Islet precursor cell (in vitro differentiated cells): ENCODE measurements at places on chromosomes 12 and 14.

- DNase-seq: no peak
Observed at GRCh38 chr14:98456231-98456630, 815.8 kb downstream of the BCL11B start.

DNA sequence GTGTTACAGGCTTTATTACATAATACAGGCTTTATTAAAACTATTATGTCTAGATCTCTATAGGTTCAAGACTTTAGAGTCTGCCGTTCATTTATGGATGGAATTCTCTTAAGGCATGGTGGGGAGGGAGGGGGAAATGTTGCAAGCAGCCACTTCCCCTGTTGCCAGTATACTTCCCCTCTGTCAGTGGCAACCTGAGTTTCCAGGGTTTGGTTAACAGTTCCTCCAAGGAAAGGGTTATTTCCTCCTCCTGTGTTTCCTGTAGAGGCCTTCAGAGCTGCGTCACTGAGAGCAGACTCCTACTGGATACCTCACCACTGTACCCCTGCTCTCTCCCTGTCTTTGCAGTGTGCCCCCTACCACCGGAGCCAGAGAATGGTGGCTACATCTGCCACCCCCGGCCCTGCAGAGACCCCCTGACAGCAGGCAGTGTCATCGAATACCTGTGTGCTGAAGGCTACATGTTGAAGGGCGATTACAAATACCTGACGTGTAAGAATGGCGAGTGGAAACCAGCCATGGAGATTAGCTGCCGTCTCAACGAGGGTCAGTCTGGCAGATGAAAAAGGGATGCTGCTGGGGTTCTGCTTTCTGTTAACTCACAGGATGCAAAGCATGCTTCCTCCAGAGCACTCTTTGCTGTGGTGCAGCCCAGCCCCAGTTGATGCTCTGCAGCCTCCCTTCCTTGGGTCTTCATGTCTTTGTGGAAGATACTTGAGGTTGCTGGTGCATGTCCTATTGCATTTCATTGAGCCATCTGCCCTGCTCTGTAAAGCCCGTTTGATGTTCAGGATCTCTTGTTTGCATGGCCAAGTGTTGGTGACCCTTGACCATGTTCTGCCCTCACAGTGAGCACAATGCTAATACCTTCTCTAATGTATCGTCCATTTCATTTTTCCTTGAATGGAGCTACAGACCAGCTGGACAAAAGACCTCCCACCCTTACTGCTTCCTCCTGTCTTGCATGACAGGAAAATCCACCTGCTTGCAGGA, 63.6 kb upstream of the SRSF5 start:
- DNase-seq: no peak

DNA sequence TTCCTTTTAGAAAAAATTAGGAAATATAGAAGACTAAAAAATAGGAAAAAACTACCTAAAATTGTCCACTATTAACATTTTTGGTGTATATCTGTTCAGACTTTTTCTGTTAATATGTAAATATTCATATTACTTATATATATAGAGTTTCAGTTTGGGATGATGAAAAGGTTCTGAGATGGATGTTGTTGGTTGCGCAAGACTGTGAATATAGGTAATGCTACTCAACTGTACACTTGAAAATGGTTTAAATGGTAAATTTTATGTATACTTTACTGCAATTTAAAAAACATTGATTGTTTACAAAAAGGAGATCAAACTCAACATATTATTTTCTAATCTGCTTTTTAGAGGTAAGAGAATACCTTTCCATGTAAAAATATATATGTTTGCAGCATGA, 200.9 kb downstream of the RAD51B start:
- no peak for DNase-seq

DNA sequence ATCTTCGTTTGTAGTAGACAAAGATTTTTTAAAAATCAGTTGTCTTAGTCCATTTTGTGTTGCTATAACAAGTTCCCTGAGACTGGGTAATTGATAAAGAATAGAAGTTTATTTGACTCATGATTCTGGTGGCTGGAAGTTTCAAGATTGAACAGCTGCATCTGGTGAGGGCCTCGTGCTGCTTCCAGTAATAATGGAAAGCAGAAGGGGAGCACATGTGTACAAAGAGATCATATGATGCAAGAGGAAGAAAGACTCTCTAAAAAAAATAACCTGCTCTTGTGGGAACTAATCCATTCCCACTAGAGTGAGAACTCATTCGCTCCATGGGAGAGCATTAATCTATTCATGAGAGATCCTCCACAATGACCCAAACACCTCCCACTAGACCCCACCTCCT, 24.8 kb downstream of the MUCL1 start:
- DNase-seq: no peak

DNA sequence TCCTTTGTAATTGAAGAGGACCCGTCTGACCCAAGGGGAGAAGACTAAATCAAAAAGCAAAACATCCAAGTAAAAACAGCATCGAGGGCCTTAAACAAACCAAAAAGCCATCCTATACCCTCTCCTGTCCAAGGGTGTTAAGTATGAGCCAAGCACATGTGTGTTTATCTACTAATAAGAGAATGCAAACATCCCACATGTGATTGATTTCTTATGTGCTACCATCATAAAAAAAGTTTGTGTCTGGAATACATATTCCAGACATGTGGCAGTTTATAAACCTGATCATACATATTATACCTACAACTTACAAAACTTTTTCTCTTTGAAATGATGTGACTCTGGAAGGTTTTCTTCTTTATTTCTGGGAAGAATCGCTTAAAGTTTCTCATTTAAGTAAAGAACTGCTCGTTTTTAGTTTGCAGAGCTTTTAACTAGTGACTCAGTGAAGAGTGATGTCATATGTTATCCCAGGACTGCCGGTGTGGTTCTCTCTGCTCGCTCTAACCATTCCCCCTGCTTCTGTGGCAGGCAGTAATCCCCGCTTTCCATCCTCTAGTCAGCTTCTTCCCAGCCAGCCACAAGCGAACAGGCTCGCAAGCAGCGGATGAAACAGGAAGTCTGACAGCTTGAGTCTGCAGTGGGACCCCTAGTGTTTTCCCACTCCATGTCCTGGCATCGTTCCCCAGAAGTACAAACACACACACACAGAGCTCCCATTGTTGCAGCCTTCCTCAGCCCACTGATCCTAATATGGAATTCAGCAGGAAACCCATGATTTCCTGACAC, 431 bp upstream of the RHOJ start:
- peak; percentile 98 for DNase-seq

GRCh38 chr12:6778574-6779550, 6.5 kb downstream of the LAG3 start:
- DNase-seq: peak; percentile 99

- DNase-seq: no peak
Observed at GRCh38 chr12:92951006-92951405, 21.9 kb upstream of the EEA1 start.

DNA sequence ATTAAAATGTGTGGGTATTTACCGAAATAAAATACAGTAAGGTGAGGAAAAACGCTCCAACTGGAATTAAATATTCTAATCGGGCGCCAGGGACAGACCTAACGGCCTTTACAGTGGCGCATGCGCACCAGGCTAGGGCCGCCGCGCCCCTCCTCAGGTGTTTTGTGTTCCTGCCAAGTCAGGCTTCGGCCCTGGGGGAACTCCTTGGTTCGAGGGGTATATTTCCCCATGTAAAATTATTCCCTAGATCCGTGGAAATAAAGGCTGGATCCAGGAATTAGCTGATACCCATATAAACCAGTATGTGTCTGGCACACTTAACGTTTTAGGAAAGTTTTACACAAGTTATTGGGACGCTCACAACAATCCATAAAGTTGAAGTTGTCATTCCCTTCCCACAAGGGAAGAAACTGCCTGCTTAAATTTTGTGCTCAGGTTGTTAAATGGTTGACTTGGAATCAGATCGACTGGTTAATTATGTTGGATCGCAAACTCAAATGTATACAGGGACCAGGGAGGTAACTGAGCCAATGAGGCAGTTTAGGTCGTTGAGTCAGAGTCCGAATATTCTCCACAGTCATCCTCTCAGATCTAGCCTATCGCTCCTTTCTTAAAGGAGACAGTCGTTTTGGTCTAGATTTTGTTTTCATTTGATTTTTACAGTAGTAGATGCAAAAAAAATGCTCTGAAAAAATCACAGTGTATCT, 621 bp upstream of the ANAPC7 start:
- peak; percentile 84 for DNase-seq

GRCh38 chr12:78951803-78952551, 87.4 kb downstream of the SYT1 start:
- DNase-seq: peak; percentile 84

DNA sequence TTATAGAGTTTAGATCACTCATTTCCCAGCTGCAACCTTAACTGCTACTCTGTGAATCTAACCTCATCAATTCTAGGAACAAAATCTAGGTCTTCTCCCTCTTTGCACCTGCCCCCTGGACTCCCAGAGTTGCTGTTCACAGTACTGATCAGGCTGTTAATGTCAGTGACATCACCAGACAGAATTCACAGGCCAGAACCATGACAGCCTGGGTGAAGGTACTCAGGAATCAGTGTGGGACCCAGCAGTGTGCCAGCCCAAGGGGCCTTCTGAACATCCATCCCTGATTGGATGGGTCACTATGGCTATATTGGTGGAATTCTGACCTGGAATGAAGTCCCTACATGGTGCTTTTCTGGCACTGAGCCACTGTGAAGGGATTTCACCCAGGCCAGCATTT, 72.8 kb downstream of the CLMN start:
- no peak for DNase-seq

DNA sequence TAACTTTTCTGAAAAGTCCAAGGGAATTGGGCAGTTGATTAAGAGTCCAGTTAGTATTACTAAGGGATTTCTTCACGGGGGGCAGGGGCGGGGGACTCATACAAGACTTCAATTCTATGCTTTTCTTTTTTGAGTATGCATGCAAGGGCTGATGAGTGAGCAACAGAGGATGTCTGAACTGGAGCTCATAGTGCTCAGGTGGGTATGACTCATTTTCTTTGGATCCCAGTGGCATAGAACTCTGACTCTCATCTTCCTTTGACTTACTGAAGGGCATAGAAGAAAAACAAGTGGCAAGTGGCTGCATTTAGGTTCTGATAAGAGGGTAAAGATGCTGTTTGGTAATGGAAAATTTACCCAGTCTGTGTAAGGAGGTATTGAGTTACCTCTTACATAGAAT, 749.2 kb downstream of the NOVA1 start:
- no peak for DNase-seq
